ENCODE measurements at places on chromosomes 3 and 15. TPM values are rescaled to one million over a fixed set of nuclear protein-coding genes. Genes with fewer than 3 reads are reported as not detected.

ACTC1 gene
- 1.0 TPM for polyA plus RNA-seq

RBMS3 gene
- polyA plus RNA-seq = 15.4 TPM

ZNF710 gene
- polyA plus RNA-seq = 18.1 TPM

KY gene
- 1.6 TPM for polyA plus RNA-seq

CCDC33 gene
- polyA plus RNA-seq = 9.0 TPM

HTR3E gene
- polyA plus RNA-seq = not detected

TTC21A gene
- polyA plus RNA-seq = 16.2 TPM

RTP1 gene
- polyA plus RNA-seq = not detected

RAB6B gene
- polyA plus RNA-seq = 15.3 TPM

PIERCE2 gene
- 6.6 TPM for polyA plus RNA-seq

GNB4 gene
- polyA plus RNA-seq = 29.2 TPM

KLF15 gene
- polyA plus RNA-seq = 11.3 TPM

- DNase-seq = no peak
These were observed 246.0 kb downstream of the EPHA3 start for GRCh38 chr3:89353465-89353864.

DNA sequence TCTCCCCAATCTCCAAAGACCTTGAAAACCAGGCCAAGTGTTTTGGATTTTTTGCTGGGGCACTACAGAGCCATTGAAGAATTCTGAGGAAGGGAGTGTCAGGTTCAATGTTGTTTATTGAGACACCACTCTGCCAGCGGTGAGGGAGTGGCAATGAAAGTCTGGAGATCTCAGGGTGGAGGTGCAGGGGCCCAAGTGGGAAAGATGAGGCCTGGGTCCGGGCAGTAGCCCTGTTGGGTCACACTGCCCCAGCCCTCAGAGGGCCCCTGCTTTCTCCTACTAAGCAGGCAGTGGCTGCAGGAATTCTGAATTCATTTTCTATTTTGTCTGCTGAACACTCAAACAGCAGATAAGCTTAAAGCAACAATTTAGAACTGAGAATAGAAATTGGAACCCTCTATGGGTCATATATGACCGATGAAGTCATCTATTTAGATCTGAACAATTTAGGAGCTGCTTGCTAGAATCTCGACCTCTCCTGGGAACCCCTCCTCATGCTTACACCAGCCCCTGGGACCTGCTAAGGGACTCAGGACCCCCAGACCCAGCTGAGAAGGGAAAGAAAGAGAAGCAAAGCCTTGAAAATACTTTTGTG is 17.9 kb downstream of the HRH1 start:
- DNase-seq = no peak

GRCh38 chr3:43054754-43055153 is 51.1 kb downstream of the POMGNT2 start:
- no peak for DNase-seq

DNA sequence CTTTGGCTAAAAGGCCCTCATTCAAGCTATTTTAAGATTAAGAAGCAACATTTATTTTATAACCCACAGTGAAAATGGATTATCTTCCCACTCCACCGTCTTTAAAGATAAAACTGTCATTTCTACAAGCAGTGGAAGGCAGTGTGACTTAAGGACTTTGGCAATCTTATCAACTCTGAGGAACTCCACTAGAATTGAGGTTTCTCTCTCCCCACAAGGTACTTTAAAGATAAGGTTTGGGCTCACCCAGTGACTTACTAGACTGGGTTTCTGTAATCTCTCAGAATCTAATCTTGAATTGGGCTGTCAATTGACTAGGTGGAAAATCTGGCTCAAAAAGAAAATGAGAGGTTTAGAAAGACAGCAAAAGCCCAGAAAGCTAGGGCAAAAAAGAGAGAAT is 21.7 kb downstream of the ZNF385D start:
- DNase-seq = no peak

- no peak for DNase-seq
These were observed 118.6 kb upstream of the NR2E3 start for GRCh38 chr15:71691458-71692417.

DNA sequence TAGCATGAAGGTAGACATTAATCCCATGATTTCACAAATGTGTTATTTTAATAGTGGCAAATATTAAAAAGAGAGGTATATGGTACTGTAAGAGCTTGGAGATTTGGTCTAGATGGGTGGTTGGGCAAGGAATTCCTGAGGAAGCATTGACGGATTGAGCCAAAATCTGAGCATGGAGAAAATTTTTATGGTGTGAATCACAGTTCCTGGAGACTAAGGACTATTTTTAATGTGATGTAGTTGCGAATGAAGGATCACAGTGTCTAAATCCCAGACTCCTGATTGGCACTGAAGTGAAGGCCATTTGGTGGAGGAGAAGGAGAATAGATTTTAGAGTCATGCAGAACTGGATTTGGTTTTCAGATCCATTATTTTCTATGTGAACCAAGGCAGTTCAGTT is 188.7 kb upstream of the FEZF2 start:
- no peak for DNase-seq

GRCh38 chr3:77606372-77606771 is 566.5 kb downstream of the ROBO2 start:
- no peak for DNase-seq

GRCh38 chr3:78875436-78875835 is 892.4 kb downstream of the ROBO1 start:
- no peak for DNase-seq

DNA sequence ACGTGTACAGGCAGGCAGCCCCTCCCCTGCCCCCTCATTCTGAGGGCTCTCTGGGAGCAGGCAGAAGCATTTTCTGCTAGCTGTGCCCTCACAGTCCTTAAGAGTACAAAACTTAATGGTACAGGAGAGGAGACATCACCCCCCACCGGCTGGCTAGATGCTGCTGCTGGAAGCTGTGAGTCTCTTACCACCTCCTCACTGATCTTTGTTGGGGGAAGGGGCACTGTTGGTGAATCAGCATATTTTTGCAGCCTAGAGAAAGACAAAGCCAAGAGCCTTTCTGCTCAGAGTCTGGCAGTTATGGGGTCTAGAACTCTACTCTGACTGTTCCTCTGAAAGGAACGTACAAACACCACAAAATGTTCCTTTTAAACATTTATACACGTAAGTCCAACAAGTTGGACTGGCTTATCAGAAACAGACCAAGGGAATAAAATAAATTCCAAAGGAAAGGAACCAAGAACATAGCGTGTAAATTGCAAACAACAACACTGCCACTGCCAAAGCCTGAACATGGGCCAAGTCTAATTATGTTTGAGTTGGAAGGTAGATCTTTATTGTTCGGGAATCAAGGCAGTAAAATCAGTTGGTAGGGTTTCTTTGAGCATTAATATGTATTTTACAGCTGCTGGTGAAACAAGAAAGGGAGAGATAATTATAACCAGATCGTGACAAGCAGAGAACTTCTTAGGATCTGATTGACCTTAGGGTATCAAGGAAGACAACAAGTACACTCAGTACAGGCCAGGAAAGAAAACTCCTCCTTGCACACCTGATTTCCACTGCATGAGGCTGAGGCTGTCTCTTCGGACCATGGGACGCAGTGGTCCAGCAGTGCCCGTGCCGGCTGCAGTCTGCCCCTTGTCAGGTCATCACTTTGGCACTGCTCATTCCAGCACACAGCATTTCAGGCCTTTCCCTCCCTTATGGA is 27.4 kb downstream of the CLK3 start:
- no peak for DNase-seq

DNA sequence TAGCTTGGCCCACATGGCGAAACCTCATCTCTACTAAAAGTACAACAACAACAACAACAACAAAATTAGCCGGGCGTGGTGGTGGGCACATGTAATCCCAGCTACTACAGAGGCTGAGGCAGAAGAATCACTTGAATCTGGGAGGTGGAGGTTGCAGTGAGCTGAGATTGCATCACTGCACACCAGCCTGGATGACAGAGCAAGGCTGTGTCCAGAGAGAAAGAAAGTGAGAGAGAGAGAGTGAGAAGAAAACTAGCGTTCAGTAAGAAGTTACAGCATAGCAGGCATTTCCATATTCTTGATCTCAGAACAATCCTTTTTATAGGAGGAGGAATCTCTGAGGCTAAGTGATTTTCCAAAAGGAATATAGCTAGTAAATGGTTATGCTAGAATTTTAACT is 1076.1 kb downstream of the AGBL1 start:
- no peak for DNase-seq

GRCh38 chr3:55343486-55344357 is 143.4 kb downstream of the WNT5A start:
- DNase-seq = no peak

DNA sequence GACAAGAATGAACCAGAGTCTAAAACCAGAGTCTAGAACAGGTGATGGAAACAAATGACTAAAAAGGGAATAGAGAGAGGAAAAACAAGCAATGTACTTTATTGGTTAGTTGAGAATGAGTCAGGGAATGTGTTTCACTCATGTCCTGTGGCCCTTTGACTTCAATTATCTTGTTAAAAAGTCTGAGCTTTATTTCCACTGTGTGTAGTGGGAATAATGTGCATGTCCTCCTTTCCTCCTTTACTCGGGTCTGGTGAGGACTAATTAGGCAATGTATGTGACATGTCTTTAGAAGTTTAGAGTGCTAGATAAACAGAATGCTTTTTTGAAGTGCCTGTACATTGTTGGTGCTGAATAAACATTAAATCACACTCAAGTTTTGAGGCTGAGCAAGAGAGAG is 21.3 kb downstream of the LSAMP start:
- DNase-seq = no peak
